ENCODE measurements at places on chromosomes 3 and 15. TPM values are rescaled to one million over a fixed set of nuclear protein-coding genes. Genes with fewer than 3 reads are reported as not detected.

Gene CCDC33
- total RNA-seq = 2.0 TPM

Gene MESP1
- 0.15 TPM for total RNA-seq

Gene RETNLB
- total RNA-seq = not detected

- no peak for DNase-seq
Measured at GRCh38 chr15:76974456-76975036, 20.4 kb upstream of the PSTPIP1 start.

GRCh38 chr15:74564182-74564581 lies 23.2 kb downstream of the ARID3B start:
- DNase-seq = no peak

GRCh38 chr3:133964547-133964946 lies 65.2 kb downstream of the SLCO2A1 start:
- DNase-seq = no peak
